Activated B cell treated with CpG ODN at 0.5 μM for 24 hours (primary cell): ENCODE measurements at places on chromosomes 7 and 10.

DNA sequence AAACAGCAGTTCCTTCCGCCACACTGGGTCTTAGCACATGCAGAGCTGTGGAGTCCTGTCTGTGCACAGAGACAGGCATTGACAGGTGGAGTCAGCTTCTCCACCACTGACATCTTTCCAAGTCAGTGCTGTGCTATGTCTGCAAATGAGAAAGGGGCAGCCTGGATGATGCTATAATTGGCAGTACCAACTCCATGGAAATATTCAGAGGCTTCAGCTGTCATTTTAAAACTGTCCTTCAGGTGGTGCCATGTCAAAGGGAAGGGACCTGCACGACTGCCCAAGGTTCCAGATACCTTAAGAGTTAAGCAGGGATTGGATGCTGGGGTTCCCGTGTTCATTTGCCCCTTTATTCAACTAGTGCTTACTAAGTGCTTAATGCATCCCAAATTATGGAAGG is 258.0 kb upstream of the PRKCQ start:
- no peak overlapping the region for H3K27ac ChIP-seq
- peaks cover 9% of the 10 kb centered on the region for H3K27me3 ChIP-seq
- no peak for DNase-seq
- no peak overlapping the region for H3K4me3 ChIP-seq
- no peaks in the 10 kb centered on the region for H3K36me3 ChIP-seq

GRCh38 chr10:88386204-88386788 is 196.8 kb downstream of the RNLS start:
- DNase-seq: no peak
- no peaks in the 10 kb centered on the region for H3K27me3 ChIP-seq
- peaks cover 2% of the 10 kb centered on the region for H3K36me3 ChIP-seq
- H3K4me1 ChIP-seq: peaks cover 26% of the 10 kb centered on the region
- no peak overlapping the region for H3K4me3 ChIP-seq

DNA sequence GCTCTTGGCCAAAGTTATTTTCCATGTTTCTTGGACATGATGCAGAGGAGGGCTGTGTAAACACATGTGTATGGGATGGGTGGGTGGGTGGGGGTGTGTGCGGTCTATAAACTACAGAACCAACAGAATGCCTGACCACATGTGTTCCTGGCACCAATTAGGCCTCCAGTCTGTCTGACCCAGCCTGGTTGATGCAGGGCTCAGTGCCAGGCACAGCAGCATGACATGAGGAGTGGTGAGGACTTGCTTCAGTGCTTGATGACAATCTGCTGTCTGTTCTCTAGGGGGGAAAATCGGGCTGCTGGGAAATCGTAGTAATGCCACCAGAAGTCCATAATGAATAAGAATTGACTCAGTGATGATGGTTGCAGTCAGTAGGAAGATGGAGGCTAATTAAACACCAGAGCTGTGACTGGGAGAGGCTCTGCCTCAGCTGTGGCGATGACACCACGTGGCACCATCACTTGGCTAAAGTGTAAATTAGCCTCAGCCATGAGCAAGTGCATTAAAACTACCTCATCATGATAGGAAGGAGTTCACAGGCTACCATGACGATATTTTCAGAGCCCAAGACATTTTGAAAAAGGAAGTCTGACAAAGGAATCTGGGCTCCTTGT is 260.1 kb upstream of the PODXL start:
- no peaks in the 10 kb centered on the region for H3K36me3 ChIP-seq
- no peak overlapping the region for H3K27ac ChIP-seq
- DNase-seq: no peak
- H3K27me3 ChIP-seq: peaks cover 6% of the 10 kb centered on the region
- H3K4me1 ChIP-seq: no peaks in the 10 kb centered on the region
- no peak overlapping the region for H3K4me3 ChIP-seq

DNA sequence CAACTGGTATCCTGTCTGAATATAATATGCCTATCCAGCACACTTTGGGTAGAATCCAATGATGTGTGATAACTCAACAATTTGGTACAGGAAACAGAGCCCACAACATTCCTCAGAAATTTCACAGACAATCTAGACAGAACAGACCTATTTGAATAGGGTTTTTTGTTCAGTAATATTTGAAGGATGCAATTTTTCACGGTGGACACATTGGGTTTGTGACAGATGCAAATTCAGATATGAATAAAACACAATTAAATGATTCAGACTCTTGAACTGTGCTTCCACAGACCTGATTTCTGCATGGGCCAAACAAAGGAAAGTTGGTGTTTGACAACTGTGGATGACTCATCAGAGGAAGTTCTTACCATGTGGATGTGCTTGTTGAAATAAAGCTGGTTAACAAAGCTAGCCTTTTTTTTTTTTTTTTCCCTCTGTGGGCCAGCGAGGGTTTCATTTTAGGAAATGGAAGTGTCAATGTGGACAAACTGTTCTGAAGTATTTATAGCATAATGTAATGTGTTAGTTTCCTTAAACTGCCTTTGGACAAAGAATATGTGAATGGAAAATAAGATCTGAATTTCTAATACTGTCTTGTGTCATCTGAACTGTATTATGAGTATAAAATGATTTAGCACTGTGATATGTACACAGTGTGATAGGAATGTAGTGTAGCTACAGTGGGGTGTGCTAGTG is 43.2 kb upstream of the FAM133B start:
- H3K4me3 ChIP-seq: peak overlapping the region; percentile 48
- peaks cover 46% of the 10 kb centered on the region for H3K4me1 ChIP-seq

- no peak overlapping the region for H3K4me3 ChIP-seq
- H3K36me3 ChIP-seq: no peaks in the 10 kb centered on the region
- no peaks in the 10 kb centered on the region for H3K27me3 ChIP-seq
- no peak overlapping the region for H3K27ac ChIP-seq
Observed at GRCh38 chr10:31961277-31962074, 32.8 kb upstream of the ARHGAP12 start.

- H3K27ac ChIP-seq: no peak overlapping the region
- no peaks in the 10 kb centered on the region for H3K36me3 ChIP-seq
- no peak for DNase-seq
- no peak overlapping the region for H3K4me3 ChIP-seq
- H3K4me1 ChIP-seq: no peaks in the 10 kb centered on the region
- peaks cover 5% of the 10 kb centered on the region for H3K27me3 ChIP-seq
Observed at GRCh38 chr7:143510854-143511592, 33.4 kb downstream of the TAS2R41 start.

- no peak for DNase-seq
- no peaks in the 10 kb centered on the region for H3K36me3 ChIP-seq
- H3K27me3 ChIP-seq: no peaks in the 10 kb centered on the region
- H3K4me3 ChIP-seq: no peak overlapping the region
- no peaks in the 10 kb centered on the region for H3K4me1 ChIP-seq
Observed at GRCh38 chr7:84629640-84630318, 435.2 kb upstream of the SEMA3A start.

GRCh38 chr10:121684276-121684675 is 86.0 kb upstream of the FGFR2 start:
- no peaks in the 10 kb centered on the region for H3K4me1 ChIP-seq
- H3K36me3 ChIP-seq: no peaks in the 10 kb centered on the region
- no peak overlapping the region for H3K27ac ChIP-seq
- H3K27me3 ChIP-seq: peaks cover 4% of the 10 kb centered on the region
- no peak overlapping the region for H3K4me3 ChIP-seq

GRCh38 chr7:92682330-92682729 is 92.1 kb upstream of the FAM133B start:
- no peaks in the 10 kb centered on the region for H3K27me3 ChIP-seq
- DNase-seq: no peak
- no peaks in the 10 kb centered on the region for H3K36me3 ChIP-seq
- H3K4me3 ChIP-seq: no peak overlapping the region

- H3K27me3 ChIP-seq: no peaks in the 10 kb centered on the region
- no peaks in the 10 kb centered on the region for H3K4me1 ChIP-seq
- H3K36me3 ChIP-seq: no peaks in the 10 kb centered on the region
- no peak overlapping the region for H3K4me3 ChIP-seq
- no peak overlapping the region for H3K27ac ChIP-seq
Observed at GRCh38 chr7:97298561-97298960, 181.1 kb downstream of the SDHAF3 start.

DNA sequence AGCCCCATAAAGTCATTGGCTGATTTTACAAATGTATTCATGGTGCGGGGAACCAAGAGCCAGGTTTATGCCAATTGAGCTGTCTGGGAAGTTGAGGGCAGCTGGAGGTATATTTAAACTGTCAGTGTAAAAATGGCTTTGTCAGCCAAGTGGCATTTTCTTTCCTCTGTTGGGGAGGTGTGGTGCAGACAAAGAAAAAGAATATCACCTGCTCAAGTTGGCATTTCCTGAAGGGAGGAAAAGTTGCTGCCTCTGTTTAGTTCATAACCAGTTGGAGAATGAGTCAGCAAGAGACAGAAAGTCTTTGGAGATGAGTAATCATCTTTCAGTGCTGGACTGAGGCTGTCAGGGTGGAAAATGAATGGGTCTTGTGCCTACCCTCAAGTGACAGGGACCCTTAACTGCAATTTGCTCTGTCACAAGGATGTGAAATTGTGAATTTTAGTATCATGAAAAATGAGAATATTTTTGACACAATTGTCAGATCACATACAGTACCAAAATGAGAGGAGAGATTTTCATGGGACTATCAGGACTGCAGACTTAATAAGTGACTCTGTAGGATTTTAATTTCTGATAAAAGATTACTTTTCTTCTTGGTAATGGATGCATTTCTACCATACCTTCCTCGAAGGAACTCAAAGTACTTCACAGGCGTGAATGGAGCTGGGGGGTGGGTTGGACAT is 137.3 kb downstream of the ANLN start:
- no peak overlapping the region for H3K4me3 ChIP-seq
- H3K36me3 ChIP-seq: no peaks in the 10 kb centered on the region
- DNase-seq: no peak
- no peaks in the 10 kb centered on the region for H3K4me1 ChIP-seq

DNA sequence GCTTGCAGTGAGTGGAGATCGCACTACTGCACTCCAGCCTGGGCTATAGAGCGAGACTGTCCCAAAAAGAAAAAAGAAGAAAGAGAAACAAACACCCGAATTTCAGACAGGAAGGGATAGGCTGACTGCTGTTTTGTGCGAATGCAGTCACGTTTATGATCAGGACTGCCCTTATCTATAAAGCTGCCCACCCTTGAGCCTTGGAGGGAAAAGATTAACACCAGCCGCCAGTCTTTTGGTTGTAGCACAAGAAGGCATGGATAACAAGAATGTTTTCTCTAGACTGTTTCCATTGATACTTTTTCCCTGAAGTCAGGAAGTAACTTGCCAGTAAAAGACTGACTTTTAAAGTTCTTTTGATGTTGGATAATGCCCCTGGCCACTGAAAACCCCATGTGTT is 314.0 kb downstream of the BICC1 start:
- no peaks in the 10 kb centered on the region for H3K4me1 ChIP-seq
- no peaks in the 10 kb centered on the region for H3K36me3 ChIP-seq
- H3K4me3 ChIP-seq: no peak overlapping the region
- H3K27ac ChIP-seq: no peak overlapping the region
- no peak for DNase-seq

GRCh38 chr10:133324198-133324792 is 12.4 kb downstream of the CALY start:
- peaks cover 19% of the 10 kb centered on the region for H3K4me1 ChIP-seq
- H3K27me3 ChIP-seq: peaks cover 46% of the 10 kb centered on the region
- no peak overlapping the region for H3K4me3 ChIP-seq

DNA sequence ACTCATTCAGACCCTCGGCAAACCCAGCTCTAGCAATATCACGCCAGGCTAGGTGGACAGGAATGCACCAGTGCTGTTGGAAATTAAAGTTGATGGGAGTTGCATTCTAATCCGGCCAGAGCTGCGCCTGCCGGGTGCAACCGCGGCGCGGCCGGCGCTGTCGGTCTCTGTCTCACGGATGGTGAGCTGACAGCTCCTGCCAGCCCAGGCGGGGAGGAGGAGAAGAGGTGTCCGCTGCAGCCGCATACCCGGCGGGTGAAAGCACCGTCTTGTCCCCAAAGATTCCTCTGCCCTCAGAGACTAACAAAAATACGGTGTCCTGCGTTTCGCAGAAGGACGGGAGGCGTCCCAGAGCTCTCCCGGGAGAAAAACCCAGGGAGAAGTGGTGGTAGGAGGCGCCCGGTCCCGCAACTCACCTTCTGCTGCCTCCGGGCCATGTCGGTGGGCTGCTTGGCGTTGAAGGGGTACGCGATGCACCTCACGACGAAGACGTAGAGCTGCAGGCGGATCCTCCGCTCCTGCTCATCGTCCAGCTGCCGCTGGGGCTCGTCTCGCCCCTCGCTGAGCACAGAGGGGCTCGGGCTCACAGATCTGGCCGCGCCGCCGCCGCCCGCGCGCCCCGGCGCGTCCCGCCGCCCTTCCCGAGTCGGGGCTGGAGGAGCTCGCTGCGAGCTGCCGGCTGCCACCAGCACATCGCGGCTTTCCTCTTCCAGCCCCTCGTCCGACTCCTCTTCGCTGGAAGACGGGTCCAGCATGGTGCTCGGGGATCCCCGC is 490 bp downstream of the CADPS2 start:
- H3K4me3 ChIP-seq: peak overlapping the region; percentile 35
- no peaks in the 10 kb centered on the region for H3K36me3 ChIP-seq
- H3K27ac ChIP-seq: no peak overlapping the region
- H3K4me1 ChIP-seq: peaks cover 12% of the 10 kb centered on the region
- peaks cover 48% of the 10 kb centered on the region for H3K27me3 ChIP-seq

- peaks cover 4% of the 10 kb centered on the region for H3K4me1 ChIP-seq
- no peak overlapping the region for H3K4me3 ChIP-seq
- no peaks in the 10 kb centered on the region for H3K36me3 ChIP-seq
- no peak overlapping the region for H3K27ac ChIP-seq
- peaks cover 23% of the 10 kb centered on the region for H3K27me3 ChIP-seq
Observed at GRCh38 chr10:69628891-69629290, 1.2 kb upstream of the FAM241B start.

GRCh38 chr7:27314111-27314510 is 71.5 kb downstream of the EVX1 start:
- no peaks in the 10 kb centered on the region for H3K36me3 ChIP-seq
- H3K27ac ChIP-seq: no peak overlapping the region
- peaks cover 21% of the 10 kb centered on the region for H3K27me3 ChIP-seq
- H3K4me3 ChIP-seq: no peak overlapping the region

- H3K4me3 ChIP-seq: no peak overlapping the region
- no peak overlapping the region for H3K27ac ChIP-seq
- H3K27me3 ChIP-seq: peaks cover 15% of the 10 kb centered on the region
- peaks cover 1% of the 10 kb centered on the region for H3K36me3 ChIP-seq
- no peak for DNase-seq
- H3K4me1 ChIP-seq: peaks cover 15% of the 10 kb centered on the region
Observed at GRCh38 chr10:128180843-128181242, 54.6 kb upstream of the MKI67 start.

DNA sequence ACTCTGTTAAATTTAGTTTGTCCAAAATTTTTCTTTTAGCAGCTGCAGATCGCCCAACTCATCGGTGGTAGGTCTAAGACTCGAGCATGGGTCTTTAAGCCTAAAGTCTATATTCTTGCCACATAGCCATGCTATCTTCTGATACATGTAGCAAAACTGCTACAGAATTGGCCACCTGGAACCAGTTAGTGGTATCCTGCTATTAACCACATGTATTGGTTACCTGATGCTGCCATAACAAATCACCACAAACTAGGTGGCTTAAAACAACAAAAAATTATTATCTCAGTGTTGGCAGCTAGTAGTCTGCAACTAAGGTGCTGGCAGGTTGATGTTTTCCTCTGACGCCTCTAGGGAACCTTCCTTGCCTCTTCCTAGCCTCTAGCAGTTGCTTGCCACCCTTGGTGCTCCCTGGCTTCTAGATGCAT is 96.7 kb upstream of the PIK3CG start:
- H3K27ac ChIP-seq: peak overlapping the region; percentile 87
- no peaks in the 10 kb centered on the region for H3K27me3 ChIP-seq
- peaks cover 21% of the 10 kb centered on the region for H3K4me1 ChIP-seq
- peak overlapping the region; percentile 80 for H3K4me3 ChIP-seq
- DNase-seq: no peak
- no peaks in the 10 kb centered on the region for H3K36me3 ChIP-seq
